ENCODE measurements at places on chromosomes 12 and 14.

GRCh38 chr14:103302966-103303365 lies 31.1 kb upstream of the EIF5 start:
- DNase-seq: no peak

DNA sequence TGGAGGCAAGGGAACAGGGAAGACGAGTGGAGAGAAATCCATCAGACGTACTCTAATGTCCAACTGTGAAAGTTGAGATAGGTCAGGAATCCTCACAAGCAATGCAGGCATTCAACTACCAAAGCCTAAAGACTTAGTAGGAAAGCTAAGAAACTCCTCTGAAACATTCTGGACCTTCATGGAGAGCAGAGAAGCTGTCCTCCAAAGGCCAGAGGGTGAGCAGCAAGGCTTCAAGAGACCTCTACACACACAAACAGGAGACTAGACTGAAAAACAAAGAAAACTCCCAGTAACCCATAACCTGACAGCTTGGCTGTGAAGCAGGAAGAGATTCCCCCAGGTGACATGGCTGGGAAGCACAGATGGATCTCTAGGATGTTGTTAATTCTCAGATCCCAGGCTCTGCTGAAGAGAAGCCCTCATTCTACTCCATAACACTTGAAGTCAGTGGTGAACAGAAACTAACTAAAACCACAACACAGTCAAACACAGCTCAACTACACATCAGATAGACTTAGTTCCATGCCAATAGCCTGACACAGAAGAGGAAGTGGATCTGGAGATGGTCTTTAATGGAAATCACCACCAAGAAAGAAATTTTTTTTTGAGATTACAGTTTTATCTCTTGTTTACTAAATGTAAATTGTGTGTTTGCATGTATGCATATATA lies 23.2 kb upstream of the LYZ start:
- DNase-seq: no peak

DNA sequence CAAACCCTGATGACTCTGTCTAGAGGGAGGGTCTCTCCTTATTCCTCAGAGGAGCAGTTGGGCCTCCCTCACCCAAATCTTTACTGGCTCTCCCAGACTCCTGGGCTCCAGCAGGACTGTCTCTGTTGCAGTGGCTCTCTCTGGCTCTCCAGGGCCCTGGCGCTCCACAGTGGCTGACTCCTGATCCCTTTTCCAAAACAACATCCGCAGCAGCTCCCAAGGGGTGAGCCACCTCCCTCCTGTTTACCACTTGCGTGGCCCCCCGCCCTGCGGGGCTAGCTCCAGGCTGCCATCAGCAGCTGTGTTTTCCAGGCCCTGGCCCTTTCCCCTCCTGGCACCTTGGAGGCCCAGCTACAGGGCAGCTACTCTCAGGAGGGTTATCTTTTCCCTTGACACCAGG lies 123.5 kb downstream of the CALM1 start:
- no peak for DNase-seq

DNA sequence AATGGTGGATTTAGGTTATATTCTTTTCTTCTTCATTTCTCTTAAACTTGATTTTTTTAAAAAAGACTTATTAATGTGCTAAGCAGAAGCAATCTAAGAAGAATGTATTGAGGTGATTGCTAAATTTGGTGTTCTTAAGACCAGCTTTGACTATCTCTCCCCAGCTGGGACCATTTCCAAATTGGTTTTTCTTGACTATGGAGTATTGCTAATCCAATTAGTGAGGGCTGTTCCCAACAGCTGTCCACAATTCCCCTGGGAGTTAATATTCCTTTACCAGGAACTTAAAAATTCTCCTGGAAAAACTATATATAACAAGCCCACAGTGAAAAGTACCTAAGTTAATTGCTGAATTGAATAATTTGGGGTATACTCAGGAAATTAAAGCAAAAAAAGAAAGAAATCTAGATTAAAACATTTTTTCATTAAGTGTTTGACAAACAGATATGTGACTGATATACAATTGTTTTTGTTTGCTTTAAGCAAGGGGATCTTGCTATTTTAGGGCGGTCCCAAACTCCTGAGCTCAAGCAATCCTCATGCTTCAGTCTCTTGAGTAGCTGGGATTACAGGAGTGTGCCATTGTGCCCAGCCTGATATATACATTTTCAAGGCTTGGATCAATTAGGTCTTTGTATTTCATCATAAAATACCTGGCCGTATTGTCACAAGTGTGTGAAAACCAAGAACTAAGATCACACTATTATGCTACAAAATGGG lies 105.0 kb downstream of the FAR2 start:
- no peak for DNase-seq

DNA sequence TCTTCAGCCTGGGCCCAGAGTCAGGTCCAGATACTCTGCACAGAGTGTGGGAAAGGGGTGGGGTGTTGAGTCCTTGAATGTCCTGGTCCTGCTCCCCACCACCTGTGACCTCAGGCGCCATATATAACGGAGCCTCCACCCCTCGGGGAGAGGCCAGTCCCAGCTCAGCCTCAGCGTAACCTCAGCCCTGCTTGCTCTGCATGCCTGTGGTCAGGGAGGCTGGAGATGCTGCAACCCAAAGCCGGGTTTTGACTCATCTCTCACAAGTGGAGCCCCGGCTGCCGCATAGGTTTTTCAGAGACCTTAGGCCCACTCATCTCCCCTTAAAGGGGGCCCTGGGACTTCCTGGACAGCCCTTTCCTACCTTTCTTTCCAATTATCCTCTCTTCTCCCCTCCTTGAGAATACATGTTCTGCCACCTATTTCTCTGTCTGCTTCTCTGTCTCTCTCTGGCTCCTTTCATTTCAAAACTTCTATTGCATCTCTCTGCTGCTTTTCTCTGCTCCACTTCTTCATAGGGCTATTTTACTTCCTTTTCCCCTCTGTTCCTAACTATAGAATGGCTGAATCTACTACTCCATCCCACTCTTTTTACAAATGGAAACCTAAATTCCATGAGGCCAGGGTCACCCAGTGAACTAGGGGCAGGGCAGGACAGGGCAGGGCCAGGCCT lies 1.2 kb downstream of the ITGB7 start:
- DNase-seq: peak; percentile 45

DNA sequence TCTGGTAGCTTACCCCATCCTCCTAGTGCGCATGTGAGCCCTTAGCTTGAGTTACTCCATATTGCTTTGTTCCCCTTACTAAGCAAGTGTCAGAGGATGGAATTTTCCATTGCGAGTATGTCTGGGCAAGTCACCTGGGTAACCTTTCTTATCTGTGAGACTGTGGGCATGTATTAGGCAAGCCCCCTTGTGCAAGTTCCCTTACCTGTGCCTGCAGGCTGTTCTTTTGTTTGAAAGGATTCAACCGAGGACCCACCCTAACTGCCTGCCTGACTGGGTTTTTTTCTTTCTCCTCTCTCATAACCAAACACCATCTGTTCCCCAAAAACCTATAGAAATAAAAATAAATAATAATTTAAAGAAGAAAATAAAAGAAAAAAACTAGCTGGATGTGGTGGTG lies 22.3 kb upstream of the PPP2R5E start:
- no peak for DNase-seq

DNA sequence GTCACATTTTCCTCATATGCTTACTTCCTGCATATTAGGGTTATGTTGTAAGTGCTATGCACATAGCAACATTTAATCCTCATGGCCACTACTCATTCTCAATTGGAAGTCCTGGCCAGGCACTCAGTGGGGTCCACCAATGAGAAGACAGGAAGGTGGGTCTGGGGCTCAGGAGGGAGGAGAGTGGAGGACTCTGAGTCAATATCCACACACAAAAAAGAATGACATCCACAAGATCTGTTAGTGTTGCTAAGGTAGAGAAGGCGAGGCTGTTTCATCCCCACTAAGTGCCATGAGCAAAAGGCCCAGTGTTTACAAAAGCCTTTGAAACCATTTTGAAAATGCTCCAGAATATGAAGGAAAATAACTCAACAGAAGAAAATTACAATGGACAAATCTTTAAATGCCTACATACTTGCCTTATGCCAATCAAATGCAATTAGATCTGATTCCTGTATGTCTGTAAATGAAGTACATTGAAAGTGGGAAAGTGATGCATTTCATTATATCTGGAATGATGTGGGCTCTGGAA lies 53.9 kb downstream of the EID3 start:
- no peak for DNase-seq

- no peak for DNase-seq
Measured at GRCh38 chr12:78418919-78419318, 445.7 kb upstream of the SYT1 start.

GRCh38 chr14:101740981-101741380 lies 20.5 kb upstream of the PPP2R5C start:
- no peak for DNase-seq

- DNase-seq: no peak
Measured at GRCh38 chr14:70995211-70995610, 88.0 kb downstream of the PCNX1 start.

DNA sequence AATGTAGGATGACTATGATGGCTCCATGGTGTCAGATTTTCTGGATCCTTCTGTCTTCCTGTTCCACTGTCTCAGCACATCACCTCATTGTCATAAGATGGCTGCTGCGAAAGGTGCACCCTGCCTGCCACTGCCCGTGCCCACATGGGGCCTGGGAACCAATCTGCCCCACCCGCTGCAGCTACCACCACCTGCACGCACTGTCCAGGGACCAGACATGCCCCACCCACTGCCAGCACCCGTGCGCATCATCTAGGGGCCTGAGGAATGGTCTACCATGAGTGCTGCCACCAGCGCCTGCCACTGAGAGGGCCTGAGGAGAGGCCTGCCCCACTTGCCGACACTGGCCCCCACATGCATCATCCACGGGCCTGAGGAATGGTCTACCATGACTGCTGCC lies 23.8 kb downstream of the CYP46A1 start:
- DNase-seq: no peak

- no peak for DNase-seq
Measured at GRCh38 chr12:79532907-79533288, 157.9 kb downstream of the PAWR start.

- no peak for DNase-seq
Measured at GRCh38 chr12:131699434-131699833, 11.5 kb upstream of the SFSWAP start.

GRCh38 chr12:3045989-3046388 lies 31.2 kb upstream of the TSPAN9 start:
- DNase-seq: no peak

DNA sequence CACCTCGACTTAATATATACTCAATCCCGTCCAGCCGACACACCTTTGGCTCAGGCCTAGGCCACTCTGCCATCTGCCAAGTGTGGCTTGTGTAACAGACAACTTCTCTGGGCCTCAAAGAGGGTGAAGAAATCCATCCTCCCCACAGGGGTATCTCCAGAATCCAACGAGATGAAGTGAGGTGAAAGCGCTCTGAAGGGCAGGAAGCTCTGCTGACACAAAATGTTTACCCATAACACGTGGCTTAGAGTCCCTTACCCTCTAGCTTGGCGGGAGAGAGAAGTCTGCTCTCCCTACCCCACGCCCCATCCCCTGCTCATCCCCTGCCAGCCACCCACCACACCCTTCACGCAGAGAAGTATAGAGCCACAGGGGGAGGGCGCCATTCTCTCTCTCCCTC lies 13.0 kb downstream of the ZBTB39 start:
- no peak for DNase-seq

DNA sequence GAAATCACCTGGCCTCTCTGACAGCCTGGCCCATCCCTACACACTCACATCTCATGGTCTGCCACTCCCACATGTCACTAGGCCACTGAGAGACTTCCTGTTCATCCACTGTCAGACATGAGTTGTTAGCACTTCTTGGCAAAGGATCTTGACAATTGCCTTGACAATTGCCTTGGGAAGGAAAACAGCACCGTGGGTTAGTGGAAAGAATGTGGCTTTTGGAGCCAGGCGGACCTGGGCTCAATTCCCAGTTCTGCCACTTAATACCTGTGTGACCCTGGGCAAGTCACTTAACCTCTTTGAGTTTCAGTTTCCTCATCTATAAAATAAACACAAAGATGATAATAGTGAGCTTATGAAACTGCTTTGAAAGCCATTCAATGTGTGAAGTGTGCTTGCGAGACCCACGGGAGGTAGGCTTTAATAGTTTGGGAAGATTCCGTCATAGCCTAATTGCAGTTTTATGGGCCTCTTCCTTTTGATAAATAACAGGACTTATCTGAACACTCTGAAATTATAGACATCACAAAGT lies 250.4 kb downstream of the C12orf75 start:
- DNase-seq: no peak

- DNase-seq: no peak
Measured at GRCh38 chr14:92175811-92176210, 54.0 kb downstream of the CPSF2 start.

- no peak for DNase-seq
Measured at GRCh38 chr14:43184540-43184939, 1322.5 kb downstream of the FSCB start.

- DNase-seq: no peak
Measured at GRCh38 chr12:9646794-9647781, 22.4 kb upstream of the CLEC2D start.

- DNase-seq: no peak
Measured at GRCh38 chr14:63249092-63249491, 44.8 kb downstream of the RHOJ start.

DNA sequence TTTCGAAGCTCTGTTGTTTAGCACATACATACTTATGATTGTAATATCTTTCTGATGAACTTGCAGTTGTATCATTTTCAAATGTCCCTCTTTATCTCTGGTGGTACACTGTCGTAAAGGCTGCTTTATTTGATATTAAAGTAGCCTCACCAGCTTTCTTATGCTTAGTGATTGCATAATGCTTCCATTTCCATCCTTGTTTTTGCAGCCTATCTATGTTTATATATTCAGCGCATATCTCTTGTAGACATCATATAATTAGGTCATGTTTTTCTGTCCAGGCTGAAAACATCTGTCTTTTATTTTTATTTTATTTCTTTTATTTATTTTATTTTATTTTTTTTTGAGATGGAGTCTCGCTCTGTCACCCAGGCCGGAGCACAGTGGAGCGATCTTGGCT lies 34.6 kb downstream of the ACAD10 start:
- no peak for DNase-seq

GRCh38 chr12:132439333-132439904 lies 50.5 kb upstream of the FBRSL1 start:
- DNase-seq: no peak

- DNase-seq: no peak
Measured at GRCh38 chr14:92164958-92165357, 43.2 kb downstream of the CPSF2 start.

DNA sequence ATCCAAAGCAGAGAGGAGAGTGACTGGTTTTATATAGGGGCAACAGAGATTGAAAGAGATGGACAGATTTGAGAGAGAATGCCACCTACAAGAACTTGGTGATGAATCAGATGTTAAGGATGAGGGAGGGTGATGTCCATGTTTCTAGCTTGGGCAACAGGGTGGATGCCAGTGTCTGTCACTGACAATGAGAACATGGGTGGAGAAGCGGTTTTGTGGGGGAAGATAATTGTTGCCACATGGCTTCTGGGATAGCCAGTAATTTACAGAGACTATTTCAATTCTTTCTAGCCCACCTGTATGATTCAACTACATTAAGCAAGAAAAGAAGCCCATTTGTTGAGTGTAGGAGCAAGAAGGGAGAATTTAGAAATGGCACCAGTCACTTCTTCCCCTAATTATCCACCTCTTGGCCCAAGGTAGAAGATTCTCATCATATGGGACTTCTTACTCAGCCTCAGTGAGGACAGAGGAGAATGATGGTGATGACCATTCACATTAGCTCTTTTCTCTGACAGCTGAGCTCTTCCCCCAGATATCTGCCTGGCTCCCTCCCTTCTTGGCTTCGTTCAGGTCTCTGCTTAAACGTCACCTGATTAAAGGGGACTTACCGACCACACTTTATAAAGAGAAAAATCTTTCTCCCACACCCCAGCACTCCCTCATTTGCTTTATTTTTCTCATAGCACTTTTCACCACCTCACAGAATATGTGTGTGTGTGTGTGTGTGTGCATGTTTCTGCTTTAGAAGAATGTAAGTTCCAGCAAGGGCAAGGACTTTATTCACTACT lies 117.8 kb downstream of the DUSP6 start:
- DNase-seq: no peak

GRCh38 chr12:90905691-90906370 lies 49.1 kb downstream of the CCER1 start:
- DNase-seq: no peak

All from effector memory CD8-positive, alpha-beta T cell (primary cell).